NCI-H226 (cell line): ENCODE measurements at places on chromosomes 12 and 14.

DNA sequence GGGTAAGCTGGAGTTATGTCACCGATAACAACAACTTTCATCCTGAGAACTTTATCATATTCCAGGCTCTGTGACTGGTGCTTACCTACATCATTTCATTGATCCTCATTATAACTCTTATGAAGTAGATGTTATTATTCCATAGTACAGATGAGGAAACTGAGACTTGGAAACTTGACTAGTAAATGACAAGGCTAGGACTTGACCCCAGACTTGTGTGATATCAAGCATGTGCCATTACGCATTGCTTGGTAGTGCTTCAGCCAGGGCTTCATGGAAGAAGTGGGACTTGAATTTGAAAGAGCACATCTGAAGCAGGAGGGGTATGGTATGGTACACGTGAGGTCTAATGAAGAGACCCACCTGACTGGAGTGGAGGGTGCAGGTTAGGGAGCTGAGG is 11.9 kb downstream of the AVIL start:
- DNase-seq, result no peak

GRCh38 chr12:119326341-119326740 is 8.2 kb upstream of the CCDC60 start:
- DNase-seq, result no peak

- DNase-seq, result peak; percentile 91
Observed at GRCh38 chr12:121793838-121794533, 498 bp upstream of the RHOF start.

DNA sequence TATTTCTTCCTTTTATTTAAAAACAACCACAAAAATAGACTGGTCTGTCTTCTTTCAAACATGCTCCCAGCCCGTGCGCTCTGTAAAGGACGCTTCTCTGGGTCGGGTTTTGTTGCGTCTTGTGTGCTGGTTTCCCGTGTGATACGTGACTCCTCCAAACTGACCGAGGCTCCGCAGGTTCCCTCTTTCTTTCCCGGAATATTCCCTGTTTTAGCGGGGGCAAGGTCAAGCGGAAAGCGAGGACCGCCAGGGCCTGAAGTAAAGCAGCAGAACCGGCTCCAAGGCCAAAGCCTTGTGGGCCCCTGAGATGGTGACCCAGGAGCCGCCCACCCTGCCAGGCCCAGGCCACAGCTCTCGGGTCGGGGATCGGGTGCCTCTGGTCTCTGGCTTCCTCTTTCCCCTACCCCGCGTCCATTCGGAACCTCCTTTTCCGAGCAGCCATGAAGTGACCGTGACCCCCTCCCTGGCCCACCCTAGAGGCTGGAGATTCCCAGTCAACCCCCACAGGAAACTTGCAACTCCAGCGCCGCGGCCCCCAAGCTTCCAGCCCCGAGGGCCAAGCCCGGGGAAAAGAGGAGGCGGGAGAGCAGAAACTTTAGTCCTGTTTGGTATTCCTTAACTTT is 885 bp upstream of the HOXC10 start:
- no peak for DNase-seq

DNA sequence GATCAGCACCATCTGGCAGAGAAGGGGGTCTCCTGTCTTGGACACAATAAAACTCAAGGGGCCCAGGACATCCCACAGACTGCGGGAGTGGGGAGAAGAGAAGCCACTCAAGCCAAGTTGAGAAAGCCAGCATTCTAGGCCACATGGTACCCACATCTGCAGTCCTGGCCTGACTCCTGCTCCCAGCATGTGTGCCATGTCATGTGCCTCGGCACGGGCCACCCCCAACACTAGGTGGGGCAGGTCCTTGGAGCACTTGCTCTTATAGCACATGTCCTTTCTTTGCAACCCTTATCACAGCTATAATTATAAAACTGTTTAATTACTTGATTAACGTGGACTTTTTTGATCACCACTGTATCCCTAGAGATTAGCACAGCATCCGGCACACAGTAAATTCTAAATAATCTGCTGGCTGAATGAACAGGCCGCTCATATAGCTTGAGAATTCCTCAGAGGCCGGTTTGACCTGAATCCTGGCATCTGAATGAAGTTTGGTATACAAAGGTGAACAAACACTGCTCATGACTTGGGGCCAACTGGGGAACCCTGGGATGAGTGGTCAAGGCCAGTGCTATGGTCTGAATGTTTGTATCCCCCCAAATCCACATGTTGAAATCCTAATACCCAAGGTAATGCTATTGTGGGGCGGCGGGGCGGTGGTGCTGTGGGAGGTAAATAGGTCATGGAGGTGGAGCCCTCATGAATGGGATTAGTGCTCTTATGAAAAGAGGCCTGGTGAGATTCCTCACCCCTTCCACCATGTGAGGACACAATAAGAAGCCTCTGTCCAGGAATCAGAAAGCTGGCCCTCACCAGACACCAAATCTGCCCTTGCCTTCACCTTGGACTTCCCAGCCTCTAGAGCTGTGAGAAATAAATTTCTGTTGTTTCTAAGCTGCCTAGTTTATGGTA is 6.6 kb downstream of the NCKAP5L start:
- no peak for DNase-seq

GRCh38 chr12:124566997-124567672 is at the start of gene NCOR2:
Gene NCOR2 (minus strand): TSS chr12:124567612. CDS start chr12:124495251, 72,361 bp downstream.
- DNase-seq, result peak; percentile 15

GRCh38 chr12:70469221-70469820 is 103.2 kb downstream of the KCNMB4 start:
- no peak for DNase-seq

DNA sequence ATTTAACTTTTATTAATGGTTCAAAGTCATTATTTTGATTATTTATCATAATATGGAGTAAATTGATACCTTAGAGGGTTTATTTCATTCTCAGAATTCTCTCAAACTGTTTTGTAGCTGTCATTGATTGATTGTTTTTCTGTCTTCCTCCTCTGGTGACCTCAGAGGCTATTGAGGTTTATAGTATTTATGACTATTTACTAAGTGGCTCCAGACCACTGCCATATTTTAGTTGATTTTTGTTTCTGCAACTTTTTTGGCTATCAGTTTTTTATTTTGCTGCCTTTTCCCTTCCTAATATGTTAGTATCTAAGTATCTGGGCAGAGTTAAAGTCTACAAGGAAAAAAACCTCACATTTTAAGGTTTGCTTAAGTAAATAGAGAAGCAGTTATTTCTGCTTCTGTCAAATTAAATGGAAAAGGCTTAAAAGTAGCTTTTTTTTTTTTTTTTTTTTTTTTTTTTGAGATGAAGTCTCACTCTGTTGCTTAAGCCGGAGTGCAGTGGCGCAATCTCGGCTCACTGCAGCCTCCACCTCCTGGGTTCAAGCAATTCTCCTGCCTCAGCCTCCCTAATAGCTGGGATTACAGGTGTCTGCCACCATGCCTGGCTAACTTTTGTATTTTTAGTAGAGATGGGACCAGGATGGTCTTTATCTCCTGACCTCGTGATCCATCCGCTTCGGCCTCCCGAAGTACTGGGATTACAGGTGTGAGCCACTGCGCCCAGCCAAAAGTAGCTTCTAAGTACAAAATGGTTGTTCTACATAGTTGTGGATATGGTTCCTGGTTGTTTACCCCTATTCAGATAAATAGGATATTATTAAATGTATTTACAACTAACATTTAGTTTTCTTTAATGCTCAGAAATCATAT is 8.2 kb downstream of the MDM2 start:
- DNase-seq, result no peak

- DNase-seq, result peak; percentile 46
Observed at GRCh38 chr14:21494902-21495762, 16.0 kb downstream of the METTL3 start.

- DNase-seq, result peak; percentile 11
Observed at GRCh38 chr12:22034709-22035506, 11.1 kb upstream of the CMAS start.

DNA sequence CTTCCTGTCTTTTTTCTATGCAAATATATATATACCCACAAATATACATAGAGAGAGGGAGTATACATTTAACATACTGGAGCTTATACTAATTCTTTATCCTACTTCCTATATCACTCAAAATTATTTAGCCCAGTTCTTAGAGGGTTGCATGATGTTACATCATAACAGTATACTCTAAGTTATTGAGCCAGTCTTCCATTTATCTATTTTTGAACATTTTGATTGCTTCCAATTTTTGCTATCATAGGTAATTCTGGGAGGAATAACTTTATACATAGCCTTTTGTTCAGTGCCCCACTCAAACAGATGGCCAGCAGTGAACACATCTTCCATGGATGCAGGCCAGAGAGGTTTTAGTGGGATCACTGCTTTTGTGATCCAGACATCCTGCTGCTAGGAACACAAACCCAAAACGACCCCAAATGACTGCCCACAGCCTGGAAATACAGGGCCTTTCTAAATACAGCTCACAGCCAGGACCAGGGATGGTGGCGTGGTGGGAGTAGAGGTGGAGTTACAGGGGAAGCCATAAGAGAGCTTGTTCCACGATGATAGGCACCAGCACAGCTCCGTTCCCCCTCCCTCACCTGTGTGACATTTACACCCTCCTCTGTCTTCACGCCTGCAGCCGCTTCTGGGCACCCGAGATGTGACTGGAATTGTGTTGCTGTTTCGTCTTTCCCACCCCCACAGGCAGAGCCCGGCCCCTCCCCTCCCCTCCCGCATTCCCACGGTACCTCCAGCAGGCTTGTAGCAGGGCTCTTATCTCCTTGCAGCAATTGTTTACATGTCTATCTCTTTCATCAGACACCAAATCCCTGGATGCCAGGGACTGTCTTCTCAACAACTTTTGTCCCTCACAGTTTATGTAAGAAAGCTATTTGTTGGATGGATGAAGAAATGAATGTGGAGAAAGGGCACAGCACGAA is 30.7 kb upstream of the HDAC7 start:
- no peak for DNase-seq

DNA sequence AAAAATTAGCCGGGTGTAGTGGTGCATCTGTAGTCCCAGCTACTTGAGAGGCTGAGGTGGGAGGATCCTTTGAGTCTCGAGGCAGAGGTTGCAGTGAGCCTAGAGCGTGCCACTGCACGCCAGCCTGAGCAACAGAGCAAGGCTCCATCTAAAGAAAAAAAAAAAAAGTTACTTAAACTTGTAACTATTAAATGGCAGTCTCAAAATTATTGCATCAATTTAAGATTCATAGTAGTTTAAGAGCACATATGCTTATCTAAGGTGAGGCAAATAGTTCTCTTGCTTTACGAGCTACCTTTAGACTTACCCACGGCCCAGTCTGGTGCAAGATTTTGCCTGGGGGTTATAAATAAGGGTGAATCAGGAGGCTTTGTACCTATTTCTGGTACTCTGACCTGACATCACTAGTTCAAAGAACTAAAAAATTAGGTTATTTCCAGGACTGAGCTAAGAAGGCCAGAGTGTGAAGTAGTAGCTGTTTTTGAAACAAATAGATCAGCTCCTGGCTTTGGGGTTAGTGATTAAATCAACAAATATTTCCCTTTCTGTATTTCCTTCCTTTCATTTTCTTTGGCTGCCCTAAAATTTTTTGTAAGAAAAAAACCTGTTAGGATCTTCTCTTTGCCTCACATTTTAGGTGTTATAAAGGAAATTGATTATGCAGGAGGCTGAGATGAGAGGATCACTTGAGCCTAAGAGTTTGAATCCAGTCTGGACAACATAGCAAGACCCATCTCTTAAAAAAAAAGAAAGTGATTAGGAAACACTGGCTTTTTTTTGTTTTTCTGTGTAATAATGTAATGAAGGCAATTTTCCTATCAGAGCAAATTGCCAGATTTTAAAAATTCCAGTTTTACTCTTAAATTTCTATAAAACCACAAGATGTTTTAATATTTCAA is 3.6 kb downstream of the MGAT2 start:
- DNase-seq, result peak; percentile 38

DNA sequence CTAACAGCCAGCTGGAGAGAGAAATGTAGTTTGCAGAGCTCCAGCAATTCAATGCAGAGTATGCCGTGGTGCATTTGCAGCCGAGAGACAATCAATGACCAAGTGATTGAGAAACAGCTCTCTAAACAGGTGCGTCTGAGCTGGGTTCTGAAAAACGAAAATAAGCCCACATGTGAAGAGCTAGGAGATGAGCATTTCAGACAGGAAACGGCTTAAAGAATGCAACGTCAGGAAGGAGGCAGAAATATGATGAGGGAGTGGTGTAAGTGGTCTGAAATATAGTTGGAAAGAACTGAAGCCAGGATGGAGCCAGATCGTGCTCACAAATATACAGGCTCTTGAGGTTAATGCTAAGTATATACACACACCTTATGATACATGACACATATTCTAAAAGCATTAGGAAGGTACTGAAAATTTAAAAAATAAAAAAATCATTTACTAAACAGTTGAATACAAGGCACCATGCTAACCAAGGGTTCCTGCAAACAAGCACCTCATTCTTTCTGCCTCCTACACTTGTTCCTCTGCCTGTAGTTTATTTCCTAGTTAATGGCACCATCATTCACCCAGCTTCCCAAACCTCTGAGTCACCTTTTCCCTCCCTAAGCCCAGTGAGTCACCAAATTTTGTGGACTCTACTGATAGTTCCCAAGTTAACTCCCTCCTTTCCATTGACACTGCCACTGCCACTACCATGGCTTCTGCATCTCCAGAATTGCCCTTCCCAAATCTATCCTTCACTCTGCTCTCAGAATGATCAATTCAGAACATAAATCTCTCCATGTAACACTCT is 2.3 kb upstream of the GARIN2 start:
- peak; percentile 88 for DNase-seq

DNA sequence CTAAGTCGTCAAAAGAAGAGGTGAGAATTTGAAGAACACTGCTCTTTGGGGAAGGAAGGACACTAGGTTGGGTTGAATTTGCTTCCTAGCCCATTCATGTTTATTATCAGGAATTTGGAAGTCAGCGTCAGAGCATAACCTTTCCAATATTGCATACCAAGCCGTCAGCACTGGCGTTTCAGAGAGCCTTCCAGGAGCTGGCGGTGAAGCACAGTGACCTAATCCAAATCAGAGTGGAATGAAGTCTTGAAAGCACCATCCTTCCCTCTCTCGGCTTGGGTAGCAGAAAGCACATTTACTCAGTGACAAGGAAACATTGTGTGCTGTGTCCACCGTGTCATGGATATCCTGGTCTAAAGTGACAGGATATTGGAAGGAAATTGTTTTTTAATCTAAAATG is 240.3 kb upstream of the PELI2 start:
- DNase-seq, result no peak

DNA sequence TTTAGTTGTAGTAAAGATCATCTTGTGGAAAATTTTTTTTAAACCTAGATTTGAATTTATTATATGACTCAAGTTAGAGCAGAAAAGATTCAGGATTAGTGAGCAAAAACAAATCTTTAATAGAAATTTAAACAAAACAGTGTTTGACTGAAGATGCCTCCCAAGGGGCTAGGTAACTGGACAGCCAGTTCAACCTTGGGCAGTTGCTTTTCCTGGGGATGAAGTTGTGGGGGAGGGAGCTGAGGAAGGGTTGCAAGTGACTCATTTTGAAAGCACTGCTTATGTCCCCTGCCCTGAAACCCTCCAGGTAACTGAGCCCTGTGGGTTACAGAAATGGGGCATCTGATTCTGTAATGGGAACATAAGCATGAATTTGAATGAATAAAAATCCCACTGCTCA is 13.1 kb downstream of the CFAP54 start:
- DNase-seq, result no peak

GRCh38 chr14:35878272-35879150 is 52.4 kb downstream of the BRMS1L start:
- DNase-seq, result peak; percentile 75

GRCh38 chr14:74859757-74860552 is 16.0 kb downstream of the PROX2 start:
- DNase-seq, result no peak
